HS-5 (cell line): ENCODE measurements at places on chromosomes 16 and 17.
A peak's percentile ranks its signal among the peaks of the same experiment; 100 is the strongest.

DNA sequence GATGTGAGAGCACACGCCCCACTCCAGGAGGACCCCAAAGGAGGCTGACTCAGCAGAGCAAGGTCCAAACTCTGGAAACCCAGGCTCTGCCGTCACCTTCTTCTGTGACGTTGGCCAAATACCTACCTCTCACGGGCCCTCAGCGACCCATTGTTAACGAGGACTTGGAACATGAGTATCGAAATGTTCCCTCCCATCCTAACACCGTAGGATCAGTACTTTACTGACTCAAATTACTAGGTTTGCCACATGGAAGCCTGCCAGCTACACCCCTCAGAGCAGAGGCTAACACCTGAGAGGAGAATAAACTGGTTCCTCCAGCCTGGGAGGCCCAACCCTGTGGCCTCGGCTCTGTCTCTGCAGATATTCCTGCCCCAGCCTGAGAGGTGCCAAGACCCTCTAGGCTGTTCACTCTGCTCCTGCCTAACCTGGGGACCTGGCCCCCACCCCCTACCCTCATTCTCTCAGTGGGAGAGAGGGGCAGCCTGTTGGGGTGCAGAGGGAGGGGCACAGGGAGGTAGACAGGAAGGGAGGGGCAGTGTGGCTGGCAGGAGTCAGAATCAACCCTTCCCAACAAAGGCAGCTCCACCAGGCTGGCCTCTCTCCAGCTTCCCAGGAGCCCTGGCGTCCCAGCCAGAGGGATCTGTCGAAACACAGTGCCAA lies 4.4 kb downstream of the PITPNM3 start:
- no peak for DNase-seq

DNA sequence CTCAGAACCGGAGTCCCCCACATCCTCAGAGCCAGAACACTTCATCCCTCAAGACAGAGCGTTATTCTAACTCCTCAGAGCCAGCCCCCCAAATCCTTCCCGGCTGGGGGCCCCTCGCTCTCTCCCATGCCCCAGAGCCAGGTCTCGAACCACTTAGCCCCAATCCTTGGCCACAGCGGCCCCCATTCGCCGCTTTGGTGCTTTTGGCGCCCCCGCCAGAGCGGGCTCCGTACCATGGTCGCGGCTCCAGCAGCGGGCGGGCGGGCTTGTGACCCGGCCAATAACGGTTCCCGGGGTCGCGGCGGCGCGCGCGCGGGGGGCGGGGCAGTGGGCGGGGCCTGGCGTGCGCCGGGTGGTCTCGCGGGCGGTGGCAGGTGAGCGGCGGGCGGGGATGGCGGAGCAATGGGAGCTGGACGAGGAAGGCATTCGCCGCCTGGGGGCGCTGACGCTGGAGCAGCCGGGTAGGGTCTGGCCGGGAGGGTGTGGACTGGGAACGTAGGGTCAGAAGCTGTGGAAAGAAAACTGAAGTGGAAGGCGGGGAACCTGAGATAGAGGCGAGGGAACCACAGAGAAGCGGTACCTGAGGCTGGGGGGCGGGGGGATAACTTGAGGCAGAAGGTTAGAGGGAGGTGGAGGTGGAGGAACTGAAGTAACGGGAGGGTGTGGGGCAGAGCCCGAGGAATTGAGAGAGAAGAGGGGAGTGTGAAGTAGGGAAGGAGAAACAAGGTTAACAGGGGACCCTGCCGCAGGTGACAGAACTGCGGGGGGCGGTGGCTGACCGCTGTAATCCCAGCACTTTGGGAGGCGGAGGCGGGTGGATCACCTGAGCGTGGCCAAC lies at the start of the genes KCTD19 and LRRC36:
Gene KCTD19, minus strand, starts transcription at position 270 of the 838 bp plus-strand sequence. Its CDS starts 34 bp downstream, at position 236.
Gene LRRC36, plus strand, starts transcription at position 344 of the 838 bp plus-strand sequence. Its CDS starts 48 bp downstream, at position 392.
- no peak for DNase-seq

DNA sequence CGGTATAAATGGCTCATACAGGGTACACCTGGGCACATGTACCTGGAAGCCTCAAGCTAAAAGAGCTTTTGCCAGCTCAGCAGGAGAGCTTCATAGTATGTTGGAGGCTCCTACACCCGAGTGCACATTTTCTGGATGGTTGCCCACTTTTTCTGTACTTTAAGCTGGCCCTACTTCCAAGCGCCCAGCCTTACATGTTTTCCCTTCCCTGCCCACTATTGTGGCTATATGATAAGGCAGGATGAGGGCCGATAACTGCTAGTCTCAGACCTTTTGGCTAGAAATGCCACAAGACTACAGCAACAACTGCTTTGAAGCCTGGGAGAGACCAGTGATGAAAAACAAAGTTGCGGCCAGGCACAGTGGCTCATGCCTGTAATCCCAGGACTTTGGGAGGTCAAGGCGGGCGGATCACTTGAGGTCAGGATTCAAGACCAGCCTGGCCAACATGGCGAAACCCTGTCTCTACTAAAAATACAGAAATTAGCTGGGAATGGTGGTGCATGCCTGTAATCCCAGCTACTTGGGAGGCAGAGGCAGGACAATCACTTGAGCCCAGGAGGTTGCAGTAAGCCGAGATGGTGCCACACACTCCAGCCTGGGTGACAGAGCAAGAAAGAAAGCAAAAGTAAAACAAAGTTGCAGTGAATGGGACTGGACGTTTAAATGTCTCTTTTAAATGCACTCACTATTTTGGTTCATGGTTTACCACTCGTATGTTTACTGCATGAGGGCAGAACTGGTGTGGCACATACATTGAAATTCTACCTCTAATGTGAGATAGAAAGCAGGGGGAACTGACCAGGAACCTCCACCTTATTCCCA lies 14.2 kb upstream of the MARCHF10 start:
- no peak for DNase-seq

GRCh38 chr16:30888856-30889499 lies 4.9 kb downstream of the BCL7C start:
- no peak for DNase-seq

- DNase-seq = no peak
Measured at GRCh38 chr17:1136748-1137147, 43.0 kb downstream of the ABR start.

DNA sequence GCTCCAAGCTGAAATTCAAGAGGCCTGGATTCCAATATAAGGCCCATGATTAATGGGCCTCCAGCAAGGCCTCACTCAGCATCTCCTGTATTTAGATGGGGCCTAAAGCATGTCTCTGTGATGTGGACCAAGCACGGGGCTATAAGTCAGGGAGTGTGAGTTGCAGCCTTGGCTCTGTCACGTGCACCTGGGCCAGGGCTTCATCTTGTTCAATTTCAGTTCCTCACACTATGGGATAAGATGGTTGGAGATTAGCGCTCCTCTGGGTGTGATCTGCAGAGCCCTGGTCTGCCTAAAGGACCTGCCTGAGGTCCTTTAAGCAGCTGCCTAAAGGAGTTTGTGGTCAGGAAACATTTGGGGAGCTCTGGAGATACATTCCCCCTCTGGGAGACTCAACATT lies 25.2 kb downstream of the KLHL36 start:
- DNase-seq = no peak

DNA sequence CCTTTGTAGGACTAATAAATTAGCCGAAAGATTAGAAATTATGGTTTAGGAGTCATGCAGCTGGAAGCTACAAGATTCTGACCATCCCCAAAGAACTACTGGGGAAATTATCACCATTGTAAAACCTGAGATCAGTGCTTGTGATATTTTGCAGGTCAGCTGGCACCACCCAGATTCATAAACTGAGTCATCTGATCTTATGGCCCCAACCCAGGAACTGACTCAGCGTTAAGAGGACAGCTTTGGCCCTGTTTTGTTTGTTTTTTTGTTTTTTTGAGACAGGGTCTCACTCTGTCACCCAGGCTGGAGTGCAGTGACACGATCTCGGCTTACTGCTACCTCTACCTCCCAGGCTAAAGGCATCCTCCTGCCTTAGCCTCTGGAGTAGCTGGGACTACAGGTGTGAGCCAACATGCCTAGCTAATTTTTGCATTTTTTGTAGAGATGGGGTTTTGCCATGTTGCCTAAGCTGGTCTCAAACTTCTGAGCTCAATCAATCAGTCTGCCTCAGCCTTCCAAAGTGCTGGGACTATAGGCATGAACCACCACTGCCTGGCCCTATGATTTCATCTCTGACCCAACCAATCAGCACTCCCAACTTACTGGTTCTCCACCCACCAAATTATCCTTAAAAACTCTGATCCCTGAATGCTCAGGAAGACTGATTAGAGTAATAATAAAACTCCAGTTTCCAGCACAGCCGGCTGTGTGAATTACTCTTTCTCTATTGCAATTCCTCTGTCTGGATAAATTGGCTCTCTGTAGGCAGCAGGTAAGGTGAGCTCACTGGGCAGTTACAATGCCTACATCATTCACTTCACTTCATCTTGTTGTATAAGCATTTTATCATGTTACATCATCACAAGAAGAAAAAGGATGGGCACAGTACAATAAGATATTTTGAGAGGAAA lies 79.4 kb upstream of the KSR1 start:
- DNase-seq = peak; percentile 39

DNA sequence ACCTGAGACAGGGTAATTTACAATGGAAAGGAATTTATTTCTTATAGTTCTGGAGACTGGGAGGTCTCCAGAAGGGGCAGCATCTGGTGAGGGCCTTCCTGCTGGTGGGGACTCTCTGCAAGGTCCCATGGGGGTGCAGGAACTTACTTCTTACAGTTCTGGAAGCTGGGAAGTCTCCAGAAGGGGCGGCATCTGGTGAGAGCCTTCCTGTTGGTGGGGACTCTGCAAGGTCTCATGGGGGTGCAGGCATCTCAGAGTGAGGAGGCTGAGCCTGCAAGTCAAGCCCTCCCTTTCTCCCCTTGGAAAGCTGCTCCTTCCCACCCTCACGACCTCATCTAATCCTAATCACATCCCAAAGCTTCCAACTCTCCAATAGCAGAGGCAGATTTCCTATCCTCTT lies 157.4 kb downstream of the FOXL1 start:
- no peak for DNase-seq

DNA sequence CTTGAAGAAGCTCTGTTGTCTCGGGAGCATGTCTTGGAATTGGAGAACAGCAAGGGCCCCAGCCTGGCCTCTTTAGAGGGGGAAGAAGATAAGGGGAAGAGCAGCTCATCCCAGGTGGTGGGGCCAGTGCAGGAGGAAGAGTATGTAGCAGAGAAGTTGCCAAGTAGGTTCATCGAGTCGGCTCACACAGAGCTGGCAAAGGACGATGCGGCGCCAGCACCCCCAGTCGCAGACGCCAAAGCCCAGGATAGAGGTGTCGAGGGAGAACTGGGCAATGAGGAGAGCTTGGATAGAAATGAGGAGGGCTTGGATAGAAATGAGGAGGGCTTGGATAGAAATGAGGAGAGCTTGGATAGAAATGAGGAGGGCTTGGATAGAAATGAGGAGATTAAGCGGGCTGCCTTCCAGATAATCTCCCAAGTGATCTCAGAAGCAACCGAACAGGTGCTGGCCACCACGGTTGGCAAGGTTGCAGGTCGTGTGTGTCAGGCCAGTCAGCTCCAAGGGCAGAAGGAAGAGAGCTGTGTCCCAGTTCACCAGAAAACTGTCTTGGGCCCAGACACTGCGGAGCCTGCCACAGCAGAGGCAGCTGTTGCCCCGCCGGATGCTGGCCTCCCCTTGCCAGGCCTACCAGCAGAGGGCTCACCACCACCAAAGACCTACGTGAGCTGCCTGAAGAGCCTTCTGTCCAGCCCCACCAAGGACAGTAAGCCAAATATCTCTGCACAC lies 21.2 kb downstream of the AKAP1 start:
- no peak for DNase-seq

GRCh38 chr17:68711858-68712257 lies 110.7 kb upstream of the FAM20A start:
- no peak for DNase-seq
